Activated CD4-positive, alpha-beta T cell treated with anti-CD3 and anti-CD28 coated beads, Interleukin-2, amount 50 U/mL, for 16 hours (primary cell): ENCODE measurements at places on chromosomes 12 and 14.

- no peak for DNase-seq
Measured at GRCh38 chr14:103569408-103569807, 6.6 kb downstream of the COA8 start.

GRCh38 chr12:16310934-16311333 is 33.4 kb upstream of the SLC15A5 start:
- no peak for DNase-seq

DNA sequence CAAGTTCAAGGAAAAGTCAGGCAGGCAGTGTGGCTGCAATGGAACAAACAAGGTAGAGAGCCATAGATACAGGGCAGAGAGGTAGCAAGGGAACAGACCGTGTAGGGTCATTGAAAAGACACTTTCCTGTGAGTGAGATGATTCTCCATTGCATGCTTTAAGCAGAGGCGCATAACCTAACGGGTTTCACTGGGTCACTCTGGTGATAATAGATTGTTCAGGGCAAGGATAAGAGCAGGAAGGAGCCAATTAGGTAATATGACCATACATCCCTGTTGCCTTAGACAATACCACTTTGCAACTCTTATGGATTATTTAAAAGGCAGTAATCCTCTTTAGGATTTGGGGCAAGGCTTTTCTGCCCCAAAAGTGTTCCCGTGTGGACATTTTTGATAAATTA is 214.1 kb downstream of the PTPRO start:
- DNase-seq, result no peak

GRCh38 chr12:78392918-78393317 is 471.7 kb upstream of the SYT1 start:
- DNase-seq, result no peak

- DNase-seq, result no peak
Measured at GRCh38 chr14:104517426-104517825, 62.1 kb upstream of the C14orf180 start.

DNA sequence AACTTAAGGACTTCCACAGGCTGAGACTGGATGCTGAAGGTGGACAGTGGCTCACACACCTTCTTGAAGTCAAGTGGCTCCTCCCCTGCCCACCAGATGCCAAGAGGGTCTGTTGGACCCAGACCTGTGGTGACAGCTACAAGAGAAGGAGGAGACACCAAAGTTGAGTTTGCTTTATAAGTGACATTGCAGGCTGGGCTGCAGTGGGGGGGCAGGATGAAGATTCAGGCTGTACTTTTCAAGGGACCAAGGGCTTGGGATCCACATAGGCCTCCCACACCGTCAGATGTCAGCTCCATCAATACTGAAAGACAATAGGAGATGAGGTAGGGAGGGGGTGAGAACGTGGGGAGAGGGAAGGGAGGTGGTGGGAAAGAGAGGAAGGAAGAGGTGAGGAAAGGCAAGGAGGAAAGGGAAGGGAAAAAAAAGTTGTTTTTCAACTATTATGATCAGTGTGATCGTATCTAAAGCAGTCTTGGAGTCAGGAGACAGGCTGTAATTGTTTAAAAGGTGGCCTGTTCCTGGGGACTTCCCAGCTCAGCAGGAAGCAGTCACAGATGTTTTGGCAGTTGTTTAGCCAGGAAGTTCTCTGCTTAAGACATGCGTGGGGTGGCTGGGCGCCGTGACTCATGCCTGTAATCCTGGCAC is 84.1 kb upstream of the RESF1 start:
- peak; percentile 75 for DNase-seq

- DNase-seq, result no peak
Measured at GRCh38 chr12:119802472-119802871, 74.6 kb downstream of the CIT start.

DNA sequence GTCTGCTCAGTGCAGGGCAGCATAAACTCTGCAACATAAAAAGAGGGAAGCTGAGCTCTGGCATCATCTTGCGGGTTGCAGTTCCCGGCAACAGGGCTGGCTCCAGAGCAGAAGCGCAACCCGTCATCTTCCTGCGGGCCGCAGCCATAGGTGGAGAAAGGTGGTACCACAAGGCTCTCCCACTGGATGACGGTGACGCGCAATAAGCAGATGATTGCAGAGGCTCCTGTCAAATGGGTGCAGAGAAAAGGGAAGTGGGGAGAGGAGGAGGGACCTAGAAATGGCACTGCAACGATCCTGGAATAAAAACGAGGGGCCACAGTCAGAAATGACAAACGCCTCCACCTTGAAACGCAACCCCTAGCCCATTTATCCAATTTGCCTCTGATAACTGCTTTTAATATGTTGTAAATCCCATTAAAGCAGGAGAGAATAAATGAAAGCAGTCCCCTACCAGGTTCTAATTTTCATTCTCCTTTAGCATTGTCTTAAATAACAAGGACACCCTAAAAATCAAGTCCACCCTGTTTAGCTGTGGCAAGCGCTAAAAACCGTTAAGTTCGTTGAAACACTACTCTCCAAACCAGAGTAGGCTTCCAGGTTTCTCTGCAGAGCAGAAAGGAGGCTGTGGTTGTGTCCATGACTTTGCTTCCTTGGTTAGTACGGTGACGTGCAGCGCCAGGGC is 30.9 kb upstream of the TUBA1C start:
- DNase-seq, result peak; percentile 59

DNA sequence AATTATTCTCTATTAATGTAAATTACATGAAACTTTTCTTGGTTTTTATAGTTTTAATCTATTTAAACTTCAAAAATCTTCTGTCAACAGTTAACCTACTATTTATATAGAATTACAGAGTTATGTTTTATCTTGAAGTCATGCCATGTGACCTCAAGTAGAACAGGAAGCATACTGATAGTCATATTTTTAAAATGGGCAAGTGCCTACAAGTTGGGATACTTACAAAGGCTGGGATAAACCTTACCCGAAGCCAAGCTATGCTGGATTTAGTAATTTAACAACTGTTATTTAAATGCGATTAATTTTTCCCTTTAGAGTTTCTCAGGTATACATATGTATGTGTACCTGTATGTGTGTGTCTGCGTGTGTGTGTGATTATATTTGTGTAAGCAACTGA is 266.9 kb downstream of the RASSF9 start:
- no peak for DNase-seq

DNA sequence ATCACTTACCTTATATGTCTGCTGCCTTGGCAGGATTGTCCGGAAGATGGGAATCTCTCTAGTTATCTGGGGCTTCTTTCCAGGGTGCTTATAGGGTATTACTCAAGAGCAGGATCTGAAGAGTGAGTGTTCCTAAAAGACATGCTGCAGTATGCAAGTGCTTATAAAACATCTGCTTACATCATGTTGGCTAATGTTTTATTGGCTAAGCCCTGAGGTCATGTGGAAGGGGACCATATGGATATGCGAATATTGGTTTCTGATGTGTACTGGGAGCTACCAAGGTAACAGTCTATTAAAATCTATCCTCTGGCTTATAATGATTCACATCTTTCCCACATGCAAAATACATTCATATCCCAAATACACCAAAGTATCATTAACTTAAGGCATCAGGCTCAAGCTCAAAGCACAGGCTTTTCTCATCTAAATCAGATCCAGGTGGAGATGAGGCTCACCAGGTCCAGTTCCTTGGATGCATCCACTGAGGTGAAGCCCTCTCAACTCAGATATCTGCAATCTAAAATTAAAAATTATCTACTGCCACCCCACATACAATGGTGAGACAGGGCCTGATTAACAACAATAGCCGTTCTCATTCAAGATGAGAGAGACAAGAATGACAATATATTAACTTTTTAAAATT is 29.8 kb downstream of the LRRIQ1 start:
- no peak for DNase-seq

DNA sequence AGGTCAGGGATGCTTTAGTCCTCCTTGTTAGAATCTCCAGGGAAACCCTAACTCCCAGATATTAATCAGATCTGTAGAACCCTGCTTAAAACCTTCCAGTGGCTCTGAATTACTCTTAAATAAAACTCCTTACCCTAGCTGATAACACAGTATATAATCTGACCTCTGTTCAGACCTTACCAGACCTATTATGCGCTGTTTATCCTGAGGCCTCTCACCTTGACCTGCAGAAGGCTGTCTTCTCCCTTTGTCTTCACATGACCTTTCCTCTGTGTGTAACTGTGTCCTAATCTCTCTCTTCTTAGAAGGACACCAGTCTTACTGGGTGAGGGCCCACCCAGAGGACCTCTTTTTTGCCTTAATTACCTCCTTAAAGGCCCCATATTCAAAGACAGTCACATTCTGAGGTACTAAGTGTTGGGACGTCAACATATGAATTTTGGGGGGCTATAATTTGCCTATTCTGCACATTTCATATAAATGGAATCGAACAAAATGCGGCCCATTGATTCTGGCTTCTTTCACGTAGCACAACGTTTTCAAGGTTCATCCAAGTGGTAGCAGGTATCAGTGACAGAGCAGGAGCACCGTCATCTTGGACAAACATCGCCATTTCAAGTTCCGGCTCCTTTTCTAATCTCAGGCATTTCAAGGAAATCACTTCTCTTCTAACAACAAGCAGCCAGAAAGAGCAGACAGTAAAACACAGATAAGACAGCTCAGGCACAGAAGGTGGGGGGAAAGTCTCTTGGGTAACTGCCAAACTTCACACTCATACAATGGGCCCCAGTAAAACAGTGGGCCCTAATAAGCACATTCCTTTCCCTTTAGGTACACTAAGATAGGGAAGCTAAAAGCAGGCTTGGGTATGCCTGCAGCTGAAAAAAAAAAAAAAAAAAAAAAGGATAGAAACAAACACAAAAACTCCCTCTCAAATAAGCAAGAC is 200.2 kb upstream of the NUDT4 start:
- no peak for DNase-seq

DNA sequence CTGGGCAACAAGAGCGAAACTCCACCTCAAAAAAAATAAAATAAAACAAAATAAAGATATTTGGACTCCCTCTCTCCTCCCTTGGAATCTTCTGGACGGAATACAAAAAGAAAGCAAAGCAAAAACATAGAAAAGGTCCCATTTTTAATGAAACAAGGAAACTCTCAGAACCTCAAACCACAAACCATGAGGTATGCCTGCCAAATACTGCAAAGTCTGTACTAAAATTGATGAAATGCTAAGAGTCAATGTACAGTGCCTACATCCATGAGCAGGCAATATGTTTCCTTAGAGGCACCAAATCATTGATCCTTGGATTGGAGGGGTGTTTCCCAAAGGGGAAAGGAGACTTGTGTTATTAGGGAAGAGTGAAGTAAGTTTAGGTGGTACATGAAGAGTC is 8.2 kb upstream of the RPS6KA5 start:
- peak; percentile 35 for DNase-seq

GRCh38 chr12:92735131-92735721 is 32.4 kb downstream of the PLEKHG7 start:
- DNase-seq, result no peak

- no peak for DNase-seq
Measured at GRCh38 chr12:34394211-34395055, 372.1 kb downstream of the ALG10 start.

GRCh38 chr12:27068863-27069262 is 13.5 kb downstream of the C12orf71 start:
- no peak for DNase-seq

GRCh38 chr14:93892923-93893558 is 34.1 kb upstream of the FAM181A start:
- peak; percentile 66 for DNase-seq

DNA sequence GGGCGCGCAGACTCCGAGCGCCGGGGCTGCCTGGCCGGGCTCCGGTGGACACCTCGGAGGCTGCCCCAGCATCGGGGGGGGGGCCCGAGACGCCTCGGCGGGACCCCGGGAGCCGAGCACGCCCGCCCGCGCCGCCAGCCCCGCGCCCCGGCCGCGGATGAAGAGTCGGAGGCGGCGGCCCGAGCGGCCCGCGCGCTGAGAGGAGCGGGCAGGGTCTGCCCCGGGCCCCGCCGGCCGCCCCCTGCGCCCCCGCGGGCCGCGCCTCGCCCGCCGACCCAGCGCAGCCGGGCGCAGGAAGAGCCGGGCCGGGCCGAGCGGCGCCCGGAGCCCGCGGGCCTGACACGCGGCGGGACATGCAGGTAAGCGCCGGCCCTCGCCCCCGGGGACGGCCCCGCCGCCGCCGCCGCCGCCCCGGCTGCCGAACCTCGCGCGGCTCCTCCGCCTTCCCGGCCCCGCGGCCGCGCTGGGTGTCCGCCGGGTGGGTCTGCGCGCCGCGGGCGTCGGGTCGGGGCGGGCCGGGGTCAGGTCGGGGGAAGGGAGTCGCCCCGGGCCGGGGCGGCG is 63.7 kb downstream of the FBXL14 start:
- no peak for DNase-seq

GRCh38 chr14:87158283-87158682 is 834.7 kb downstream of the GALC start:
- no peak for DNase-seq

DNA sequence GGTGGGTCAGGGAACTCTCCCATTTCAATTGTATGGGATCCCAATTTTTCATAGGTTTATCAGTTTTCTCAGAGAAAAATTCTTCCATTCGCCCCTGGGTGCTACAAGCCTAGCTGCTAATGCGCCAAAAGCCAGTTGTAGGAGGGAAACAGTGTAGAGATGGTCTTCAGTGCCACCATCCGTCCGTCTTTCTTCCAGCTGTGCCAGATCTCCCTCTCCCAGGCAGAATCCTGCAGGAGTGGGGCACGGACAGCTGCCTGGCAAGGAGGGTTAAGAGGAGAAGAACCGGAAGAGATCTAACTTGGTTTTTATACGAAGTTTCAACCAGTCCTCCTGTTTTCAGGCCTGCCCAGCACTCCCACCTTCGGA is 38.9 kb upstream of the FUT8 start:
- DNase-seq, result no peak

DNA sequence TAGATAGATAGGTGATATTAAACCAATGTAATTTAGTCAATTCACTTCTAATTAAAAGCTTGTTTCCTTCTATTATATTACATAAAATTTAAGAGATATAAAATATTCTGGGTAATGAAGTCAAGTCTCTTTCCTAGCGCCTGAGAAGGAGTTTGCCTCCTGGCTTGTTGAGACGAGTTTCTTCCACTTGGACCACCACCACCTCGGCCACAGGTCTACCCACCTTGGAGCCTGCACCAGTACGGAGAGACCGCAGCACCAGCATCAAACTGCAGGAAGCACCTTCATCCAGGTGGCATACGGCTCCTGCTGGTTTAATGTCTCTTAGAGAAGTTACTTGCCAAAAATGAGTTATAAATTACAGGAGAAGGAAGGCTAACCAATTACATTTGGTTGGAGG is 79.0 kb upstream of the SLCO1C1 start:
- DNase-seq, result no peak

DNA sequence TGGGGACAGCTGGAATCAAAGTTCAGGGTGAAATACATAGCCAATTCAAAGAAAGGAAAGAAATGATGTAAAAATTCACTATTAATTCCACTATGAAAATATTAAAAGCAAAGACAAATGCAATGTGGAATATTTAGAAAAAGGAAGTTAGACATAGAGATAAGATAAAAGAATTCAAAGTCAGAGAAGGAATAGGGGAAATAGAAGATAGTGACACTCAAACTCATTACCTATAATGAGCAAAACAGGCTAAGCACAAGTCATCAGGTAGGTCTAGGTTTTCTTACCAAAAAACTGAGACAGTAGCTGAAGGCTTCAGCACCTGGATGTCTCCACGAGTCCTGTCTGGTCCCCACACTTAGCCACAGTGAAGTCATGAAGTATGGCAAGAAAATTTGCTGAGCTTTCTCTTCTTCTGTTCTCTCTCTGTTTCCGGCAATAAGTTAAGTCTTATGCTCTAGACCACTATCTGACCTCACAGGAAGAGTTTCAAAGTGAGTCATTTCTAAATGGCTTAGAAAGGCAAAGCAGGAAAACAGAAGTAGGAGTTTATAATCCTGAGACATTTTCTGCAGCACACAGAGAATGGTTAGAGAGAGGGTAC is at the start of gene C3AR1:
Gene C3AR1, minus strand, starts transcription at position 369 of the 604 bp plus-strand sequence. CDS start 6,174 bp downstream, outside the sequence.
- DNase-seq, result peak; percentile 73
